ENCODE measurements at places on chromosomes 16 and 17. TPM values are rescaled to one million over a fixed set of nuclear protein-coding genes. Genes with fewer than 3 reads are reported as not detected.

DNA sequence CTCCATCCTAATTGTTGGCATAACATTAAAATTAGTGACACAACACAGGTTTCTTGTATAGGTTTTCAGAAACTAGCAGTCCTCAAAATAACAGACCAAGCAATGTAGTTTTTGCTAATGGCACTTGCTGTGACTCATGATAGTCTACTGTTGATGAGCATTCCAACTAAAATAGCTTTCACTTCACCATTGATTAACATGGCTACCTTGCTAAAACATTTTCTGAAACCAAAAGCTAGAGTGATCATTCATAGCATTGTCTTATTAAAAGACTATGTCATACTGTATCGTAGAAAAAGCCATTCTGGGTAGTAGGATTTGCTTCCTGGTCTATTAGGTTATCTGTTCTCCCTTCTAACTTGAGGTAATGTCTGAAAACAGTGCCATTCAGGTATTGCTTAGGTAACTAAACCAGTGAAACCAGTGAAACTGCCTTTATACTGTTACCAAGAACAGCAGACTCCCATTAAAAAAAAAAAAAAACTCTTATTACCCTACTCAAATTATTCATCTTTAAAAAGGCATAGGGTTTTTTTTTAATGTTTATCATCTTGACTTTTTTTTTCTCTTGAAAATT, 2.5 kb upstream of the CLTC start:
- DNase-seq, result no peak

DDX5 gene
- total RNA-seq, result 386 TPM

GRCh38 chr17:17933775-17934174, 38.4 kb downstream of the TOM1L2 start:
- DNase-seq, result no peak

CBX8 gene
- total RNA-seq, result 4.4 TPM

GRCh38 chr16:46980926-46981325, 7.5 kb upstream of the DNAJA2 start:
- no peak for DNase-seq

DOC2A gene
- 0.32 TPM for total RNA-seq

GRCh38 chr17:80852476-80853015, 139.1 kb upstream of the CHMP6 start:
- no peak for DNase-seq

GRCh38 chr17:79003661-79004411, 5.7 kb downstream of the CANT1 start:
- no peak for DNase-seq

DNA sequence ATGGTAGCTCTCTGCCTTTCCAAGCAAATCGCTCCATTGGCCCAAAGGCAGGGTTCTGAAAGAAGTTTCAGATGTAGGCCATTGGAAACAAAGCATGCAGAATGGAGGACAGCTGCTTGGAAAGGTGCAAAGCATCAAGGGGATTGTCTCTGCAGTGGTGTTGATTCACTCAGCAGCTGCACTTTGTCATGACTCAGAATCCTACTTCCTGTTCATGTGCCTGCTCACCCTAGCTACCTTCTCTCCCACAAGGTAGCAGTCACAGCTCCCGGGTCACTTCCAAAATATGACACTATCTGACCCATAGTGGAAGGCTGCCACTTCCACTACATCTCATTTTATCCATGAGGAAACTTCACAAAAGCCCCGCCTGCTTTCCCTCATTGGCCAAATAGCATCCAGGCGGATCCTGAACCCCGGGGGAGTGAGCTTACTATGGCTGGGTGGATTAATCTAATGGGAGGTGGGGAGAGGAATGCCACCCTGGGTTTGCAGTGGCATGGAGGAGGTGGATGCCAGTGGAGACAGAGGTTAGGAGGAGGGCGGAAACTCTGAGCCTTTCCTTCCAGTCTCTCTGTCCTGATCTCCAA, 74.7 kb upstream of the NKD1 start:
- no peak for DNase-seq

DNA sequence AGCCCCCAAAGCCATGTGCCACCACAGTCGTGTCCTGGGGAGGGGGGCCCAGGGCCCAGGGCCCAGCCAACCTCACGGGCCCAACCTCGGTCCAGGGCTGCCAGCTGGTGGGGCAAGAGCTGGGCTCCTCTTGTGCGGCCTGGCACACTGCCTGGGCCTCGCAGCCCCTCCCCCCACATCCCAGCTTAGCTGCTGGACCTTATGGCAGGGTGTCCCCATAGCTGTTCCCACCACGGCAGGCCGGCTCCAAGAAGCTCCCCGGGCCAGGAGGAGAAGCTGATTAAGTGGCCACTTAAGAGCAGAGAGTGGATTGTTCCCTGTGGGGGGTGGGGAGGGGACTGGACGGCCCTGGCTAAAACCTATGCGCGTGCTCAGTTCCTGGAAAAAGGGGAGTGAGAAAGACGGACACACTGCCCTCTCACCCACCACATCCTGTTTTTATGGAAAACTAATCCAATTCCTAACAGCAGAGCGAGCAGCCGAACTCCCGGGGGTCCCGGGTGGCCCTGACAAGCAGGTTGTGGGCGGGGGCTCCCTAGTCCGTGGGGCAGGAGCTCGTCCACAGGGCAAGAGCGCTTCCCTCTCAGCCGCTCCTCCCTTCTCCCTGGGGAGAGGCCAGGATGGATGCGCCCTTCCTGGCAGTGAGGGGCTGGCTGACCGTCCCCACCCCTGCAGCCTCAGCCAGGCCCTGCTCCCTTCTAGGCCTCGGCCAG, 16.8 kb downstream of the PIEZO1 start:
- DNase-seq, result no peak

GRCh38 chr17:63113167-63113566, 147.1 kb downstream of the TANC2 start:
- DNase-seq, result no peak
